ENCODE measurements at places on chromosomes 1 and 21.

GRCh38 chr1:192549937-192550336 is 25.6 kb upstream of the RGS1 start:
- DNase-seq, result no peak

DNA sequence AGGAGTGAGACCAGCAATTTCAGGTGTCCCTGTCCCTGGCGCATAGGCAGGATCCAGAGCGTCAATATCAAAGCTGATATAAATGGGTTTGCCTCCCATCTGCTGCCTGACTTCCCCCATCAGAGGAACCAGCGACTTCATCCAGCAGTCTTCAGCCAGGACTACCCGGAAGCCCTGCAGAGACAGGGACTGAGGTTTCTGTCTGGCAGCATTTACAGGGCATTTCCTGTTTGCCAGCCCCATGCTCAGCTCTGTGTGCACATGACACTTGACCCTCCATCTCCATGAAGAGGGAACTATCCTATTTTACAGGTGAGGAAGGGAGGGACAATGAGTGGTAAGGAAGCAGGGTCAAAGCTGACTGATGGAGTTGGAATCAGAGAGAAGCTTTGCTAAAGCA is 7.2 kb downstream of the AGMAT start:
- no peak for DNase-seq

DNA sequence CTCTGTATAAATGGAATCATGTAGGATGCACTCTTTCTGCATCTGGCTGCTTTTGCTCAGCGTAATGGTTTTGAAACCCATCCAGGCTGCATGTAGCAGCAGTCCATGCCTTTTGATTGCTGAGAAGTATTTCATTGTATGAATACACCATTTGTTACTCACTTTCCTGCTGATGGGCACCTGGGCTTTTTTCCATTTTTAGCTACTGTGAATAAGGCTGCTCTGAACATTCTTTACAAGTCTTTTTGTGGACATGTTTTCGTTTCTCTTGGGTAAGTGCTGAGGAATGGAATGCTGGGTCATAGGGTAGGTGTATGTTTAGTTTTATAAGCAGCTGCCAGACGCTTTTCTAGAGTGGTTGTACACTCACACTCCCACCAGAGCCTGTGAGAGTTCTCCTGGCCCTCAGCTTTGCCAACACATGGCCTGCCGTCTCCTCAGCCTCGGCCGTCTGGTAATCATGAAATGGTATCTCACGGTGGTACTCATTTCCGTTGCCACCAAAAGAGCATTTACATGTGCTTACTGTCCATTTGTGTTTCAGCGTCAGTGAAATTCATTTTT is 22.7 kb downstream of the SLX9 start:
- DNase-seq, result no peak

- no peak for DNase-seq
Measured at GRCh38 chr1:1060281-1061000, 13.7 kb downstream of the RNF223 start.

DNA sequence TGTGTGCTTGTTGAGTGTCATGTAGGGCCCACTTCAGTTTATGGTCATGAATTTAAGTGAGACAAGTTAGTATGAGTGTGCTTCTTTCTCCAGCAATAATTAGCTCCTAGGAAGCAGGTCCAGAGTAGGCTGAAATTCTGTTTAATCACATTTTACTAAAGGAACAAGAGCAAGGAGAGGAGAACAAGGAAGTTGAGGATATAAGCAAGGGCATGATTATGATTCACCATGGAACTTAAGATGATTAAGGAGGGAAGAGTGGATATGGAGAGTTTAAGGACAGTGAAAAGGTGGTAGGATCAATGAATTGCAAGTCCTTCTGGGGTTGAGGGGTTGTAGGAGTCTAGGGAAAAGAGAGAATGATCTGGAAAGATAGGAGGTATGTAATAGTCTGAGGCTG is 3.1 kb upstream of the DIPK1A start:
- no peak for DNase-seq

DNA sequence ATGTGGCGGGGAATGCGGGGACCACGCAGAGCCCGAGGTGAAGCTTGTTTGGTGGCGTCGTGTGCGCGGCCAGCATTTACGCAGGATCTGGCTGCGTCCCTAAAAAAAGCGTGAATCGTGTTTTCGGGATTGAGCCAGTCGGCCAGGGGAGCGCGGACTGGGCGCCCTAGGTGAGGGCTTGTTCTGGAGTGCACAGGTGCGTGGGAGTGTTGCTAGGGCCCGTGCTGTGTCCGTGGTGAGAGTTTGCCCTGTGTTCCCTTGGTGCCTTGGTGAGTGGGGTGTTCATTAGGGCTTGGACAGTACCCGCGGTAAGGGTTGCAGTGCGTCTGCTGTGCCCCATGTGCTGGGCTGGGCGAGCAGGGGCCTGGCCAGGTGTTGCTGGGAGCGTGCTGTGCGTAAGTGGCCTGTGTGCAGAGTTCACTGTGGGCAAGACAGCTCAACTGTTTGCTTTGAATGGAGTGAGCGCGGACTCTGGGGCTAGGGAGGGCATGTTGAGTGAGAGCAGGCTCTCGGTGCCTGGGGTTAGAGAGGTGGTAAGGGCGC is 673 bp downstream of the CD46 start:
- peak; percentile 52 for DNase-seq

DNA sequence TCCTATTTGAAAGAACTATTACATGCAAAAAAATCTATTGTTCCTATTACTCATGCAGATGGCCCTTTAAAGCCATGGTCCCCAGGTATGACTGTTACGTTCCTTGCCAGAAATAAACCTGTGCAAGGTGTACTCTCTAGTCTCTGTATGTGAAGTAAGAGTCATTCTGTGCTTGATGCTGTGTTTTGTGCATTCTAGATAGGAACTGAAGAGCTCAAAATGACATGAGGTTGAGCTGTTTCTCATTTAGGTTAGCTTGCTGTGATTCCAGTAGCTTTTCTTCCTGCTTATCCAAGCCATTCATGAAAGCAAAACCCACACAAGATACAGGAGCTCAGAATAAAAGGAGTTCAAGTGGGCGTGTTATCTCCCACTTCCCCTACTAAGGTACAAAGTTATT is 64.3 kb upstream of the ZNF326 start:
- DNase-seq, result no peak

DNA sequence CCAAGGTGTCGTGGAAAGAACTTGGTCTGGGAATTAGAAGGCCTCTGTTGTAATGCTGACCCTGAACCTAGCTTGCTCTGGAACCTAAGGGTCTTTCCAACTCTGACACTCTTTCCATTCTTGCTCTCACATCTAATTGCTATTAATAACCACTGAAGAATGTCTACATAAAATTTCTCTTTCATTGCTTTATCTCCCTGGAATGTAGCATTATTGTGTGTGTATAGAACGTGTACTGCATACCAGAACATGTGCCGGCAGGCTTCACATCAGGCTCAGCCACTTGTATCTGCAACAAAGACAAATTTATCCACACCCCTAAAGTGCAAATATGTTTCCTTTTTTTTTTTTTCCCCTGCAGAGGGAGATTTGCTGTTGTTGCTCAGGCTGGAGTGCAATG is 13.9 kb upstream of the LAX1 start:
- DNase-seq, result no peak

GRCh38 chr1:85148524-85149250 is 52.1 kb downstream of the SYDE2 start:
- peak; percentile 26 for DNase-seq

GRCh38 chr1:53348486-53349368 is 20.9 kb upstream of the LRP8 start:
- no peak for DNase-seq

DNA sequence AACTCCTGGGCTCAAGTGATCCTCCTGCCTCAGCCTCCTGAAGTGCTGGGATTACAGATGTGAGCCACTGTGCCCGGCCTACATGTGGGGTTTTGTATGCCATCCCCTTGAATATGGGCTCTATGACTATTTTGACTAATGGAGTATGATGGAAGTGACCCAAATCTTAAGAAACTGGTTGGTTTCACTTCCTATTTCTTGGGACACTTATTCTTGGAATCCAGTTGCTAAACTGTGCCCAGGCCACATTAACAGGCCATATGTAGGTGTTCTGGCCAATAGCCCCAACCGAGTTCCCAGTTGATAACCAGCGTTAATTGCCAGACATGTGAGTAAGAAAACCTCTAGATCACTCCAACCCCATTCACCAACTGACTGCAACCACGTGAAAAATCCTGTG is 36.3 kb upstream of the CLIC4 start:
- no peak for DNase-seq

- no peak for DNase-seq
Measured at GRCh38 chr1:33866281-33866680, 2.4 kb downstream of the HMGB4 start.

DNA sequence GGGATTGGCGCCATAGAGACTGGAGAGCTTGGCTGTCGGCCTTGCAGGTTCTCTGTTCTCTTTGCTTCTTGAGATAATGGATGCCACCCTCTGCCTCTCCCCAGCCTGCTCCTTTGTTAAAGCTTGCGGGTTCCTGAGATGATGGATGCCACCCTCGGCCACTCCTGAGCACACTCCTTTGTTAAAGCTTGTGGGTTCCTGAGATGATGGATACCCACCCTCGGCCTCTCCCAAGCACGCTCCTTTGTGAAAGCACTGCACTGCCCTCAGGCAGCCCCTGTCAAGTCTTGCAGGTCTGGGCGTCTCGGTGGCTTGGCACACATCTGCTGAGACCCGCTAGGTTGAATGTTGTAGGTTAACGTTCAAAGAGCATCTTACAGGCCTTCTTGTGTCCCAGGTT is 76.5 kb downstream of the SCCPDH start:
- no peak for DNase-seq

DNA sequence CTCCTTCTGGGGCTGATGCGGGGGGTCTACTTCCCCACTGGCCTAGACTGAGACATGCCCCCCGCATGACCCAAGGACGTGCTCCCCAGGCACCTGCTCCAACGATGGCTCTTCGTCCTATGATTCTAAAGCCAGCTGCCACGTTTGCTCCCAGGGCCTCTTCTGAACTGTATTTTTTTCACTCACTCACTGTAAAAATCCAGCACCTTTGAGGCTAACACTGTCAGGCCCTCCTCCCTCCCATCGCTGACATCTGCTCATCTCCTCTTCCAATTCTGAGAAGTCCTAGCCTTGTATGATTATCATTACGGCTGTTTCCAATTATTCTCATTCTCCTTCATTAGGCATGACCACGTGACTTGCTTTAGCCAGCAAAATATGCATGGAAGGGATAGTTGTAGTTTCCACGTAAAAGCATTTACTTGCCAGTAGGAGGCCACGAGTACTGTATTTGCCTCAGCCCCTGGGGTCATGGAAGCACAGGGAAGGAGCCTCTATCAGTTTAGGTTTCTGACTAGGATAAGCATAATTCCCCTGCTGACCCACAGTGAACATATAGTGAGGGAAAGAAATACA is 19.1 kb upstream of the EDN2 start:
- no peak for DNase-seq

DNA sequence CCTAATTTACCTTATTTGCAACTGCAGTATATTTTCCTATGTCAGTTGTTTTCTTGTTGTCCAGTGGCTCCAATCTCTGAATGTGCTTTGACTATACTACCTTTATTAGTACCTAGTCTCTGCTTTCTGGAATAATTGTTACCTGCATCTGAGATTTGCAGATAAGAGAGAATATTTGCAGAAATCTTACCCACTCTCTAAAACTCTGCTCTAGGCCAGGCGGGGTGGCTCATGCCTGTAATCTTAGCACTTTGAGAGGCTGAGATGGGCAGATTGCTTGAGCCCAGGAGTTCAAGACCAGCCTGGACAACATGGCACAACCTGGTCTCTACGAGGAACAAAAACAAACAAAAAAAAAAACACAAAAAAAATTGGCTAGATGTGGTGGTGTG is 2.0 kb upstream of the SYDE2 start:
- DNase-seq, result no peak

DNA sequence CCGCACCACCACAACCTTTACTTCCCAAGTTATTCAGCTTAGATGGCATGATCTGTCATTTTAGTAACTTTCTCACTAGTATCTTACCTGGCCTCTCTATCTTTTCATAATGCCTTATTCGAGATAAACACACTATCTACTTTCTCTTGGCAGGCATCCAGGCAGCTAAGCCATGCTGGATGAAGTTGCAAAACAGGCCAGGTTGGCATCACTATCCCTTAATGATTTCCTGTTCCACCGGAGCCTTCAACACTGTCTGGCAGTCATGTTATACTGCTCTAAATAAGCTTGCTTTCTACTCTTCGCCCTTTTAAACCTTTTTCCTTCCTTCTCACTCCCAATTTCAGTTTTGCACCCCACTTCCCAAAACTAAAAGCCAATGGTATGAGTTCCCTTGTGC is 12.0 kb upstream of the KCNH1 start:
- DNase-seq, result no peak

GRCh38 chr1:160192234-160192633 is 1.9 kb downstream of the CASQ1 start:
- no peak for DNase-seq

GRCh38 chr1:157056269-157056668 is 10.7 kb upstream of the ARHGEF11 start:
- DNase-seq, result no peak

DNA sequence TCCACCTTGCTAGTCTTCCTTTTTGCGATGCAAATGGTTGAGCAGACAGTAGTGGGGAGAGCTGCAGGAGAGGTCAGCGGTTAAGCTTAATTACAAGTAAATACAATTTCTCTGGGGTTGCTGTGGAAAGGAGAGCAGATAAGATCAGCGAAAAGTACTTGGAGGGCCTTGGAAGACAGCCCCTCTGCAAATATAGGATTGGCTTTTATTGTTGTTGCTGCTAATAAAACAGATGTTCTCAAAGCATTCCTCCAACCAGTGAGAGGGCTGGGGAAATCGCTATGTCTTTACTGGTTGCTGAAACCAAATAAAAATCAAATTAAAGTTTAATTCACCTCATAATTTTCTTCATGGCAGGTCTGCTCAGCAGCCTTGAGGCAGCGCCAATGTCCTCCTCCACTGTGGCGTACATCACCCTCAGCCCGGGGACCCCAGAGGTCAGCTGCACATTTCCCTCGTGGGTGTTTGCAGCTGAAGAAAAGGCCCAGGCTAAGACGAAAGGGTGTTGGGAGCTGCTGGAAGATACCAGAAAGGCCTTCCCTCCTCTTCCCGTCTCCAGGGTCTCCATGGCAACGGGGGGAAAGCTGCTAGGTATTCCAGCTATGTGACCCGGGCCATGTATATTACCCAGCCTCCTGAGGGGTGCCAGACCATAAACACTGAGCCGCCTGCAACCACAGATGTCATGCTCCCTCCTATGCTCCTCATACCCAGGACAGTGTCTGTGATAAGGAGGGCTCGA is 54.6 kb upstream of the POU2F1 start:
- DNase-seq, result no peak

DNA sequence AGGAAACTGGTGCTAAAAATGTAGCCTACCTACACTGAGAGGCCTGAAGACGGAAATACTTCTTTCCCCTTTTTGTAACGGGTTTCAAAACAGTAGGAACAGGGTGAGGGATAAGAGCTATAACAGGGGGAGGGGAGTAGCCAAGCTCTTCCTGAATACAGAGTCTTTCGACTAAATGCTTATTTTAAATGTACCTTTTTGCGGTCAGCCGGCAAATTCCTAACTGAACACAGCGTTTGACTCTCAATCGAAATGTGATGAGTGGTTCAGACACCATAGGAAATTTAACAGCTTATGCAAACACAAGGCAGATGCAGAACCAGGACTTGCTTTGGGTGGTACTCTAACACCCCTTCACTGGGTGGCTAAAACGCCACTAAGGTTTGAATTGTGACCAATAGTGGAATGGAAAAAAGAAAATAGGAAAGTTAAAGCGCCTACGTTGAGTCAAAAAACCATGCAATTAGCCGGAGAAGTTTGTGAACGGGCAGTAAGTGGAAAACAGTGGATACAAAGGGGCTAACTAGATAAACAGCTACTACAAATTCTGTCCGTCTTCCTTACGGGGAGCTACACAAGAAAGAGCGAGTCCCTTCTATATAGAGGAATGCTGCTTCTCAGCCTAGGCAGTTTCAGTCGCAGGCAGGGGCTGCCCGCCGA is 1.7 kb downstream of the EGLN1 start:
- no peak for DNase-seq

- DNase-seq, result peak; percentile 77
Measured at GRCh38 chr1:151945725-151946722, 36.7 kb upstream of the THEM4 start.
